Fibroblast of villous mesenchyme (primary cell): ENCODE measurements at places on chromosomes 3 and 15. TPM values are rescaled to one million over a fixed set of nuclear protein-coding genes. Genes with fewer than 3 reads are reported as not detected.

CLDN18 gene
- total RNA-seq: not detected in 2 replicates

EFHB gene
- under 0.01 TPM in 1 of 2 replicates, not detected in the other for total RNA-seq

HYAL3 gene
- 2.3 and 6.5 TPM in 2 replicates for total RNA-seq

FGF7 gene
- total RNA-seq: 75.7 and 369 TPM in 2 replicates

CD200 gene
- 1.3 TPM in 2 replicates for total RNA-seq

NANOGP8 gene
- 0.32 TPM in 1 of 2 replicates, not detected in the other for total RNA-seq

PPM1L gene
- 0.86 and 0.97 TPM in 2 replicates for total RNA-seq

KIAA1143 gene
- 13.2 and 20.7 TPM in 2 replicates for total RNA-seq

TMC3 gene
- total RNA-seq: not detected in 2 replicates

RBMS3 gene
- total RNA-seq: 64.1 and 85.9 TPM in 2 replicates

WDR93 gene
- under 0.01 TPM in 1 of 2 replicates, not detected in the other for total RNA-seq

NAA50 gene
- 140 and 141 TPM in 2 replicates for total RNA-seq

TUSC2 gene
- total RNA-seq: 17.7 and 22.0 TPM in 2 replicates

EPHA3 gene
- total RNA-seq: under 0.01 and 0.64 TPM in 2 replicates

DNASE1L3 gene
- total RNA-seq: not detected in 2 replicates

SLC27A2 gene
- under 0.01 TPM in 2 replicates for total RNA-seq

UBE2E1 gene
- 62.2 and 69.5 TPM in 2 replicates for total RNA-seq

DLEC1 gene
- under 0.01 TPM in 1 of 2 replicates, not detected in the other for total RNA-seq

SCG3 gene
- under 0.01 TPM in 1 of 2 replicates, not detected in the other for total RNA-seq

CMTM8 gene
- not detected in 2 replicates for total RNA-seq

BFSP2 gene
- total RNA-seq: not detected in 2 replicates

SEC22C gene
- total RNA-seq: 69.3 and 78.6 TPM in 2 replicates

PFKFB4 gene
- total RNA-seq: 18.1 and 22.5 TPM in 2 replicates

GMPPB gene
- 30.2 and 31.6 TPM in 2 replicates for total RNA-seq

PSMA4 gene
- total RNA-seq: 215 and 291 TPM in 2 replicates

ZDHHC23 gene
- total RNA-seq: 0.32 and 0.43 TPM in 2 replicates

NOX5 gene
- total RNA-seq: 0.43 and 0.64 TPM in 2 replicates

GOLGA8T gene
- total RNA-seq: under 0.01 TPM in 1 of 2 replicates, not detected in the other

CCDC39 gene
- under 0.01 TPM in 1 of 2 replicates, not detected in the other for total RNA-seq

SCAMP5 gene
- 0.43 and 1.6 TPM in 2 replicates for total RNA-seq

SERINC4 gene
- under 0.01 TPM in 1 of 2 replicates, not detected in the other for total RNA-seq
